ENCODE measurements at places on chromosomes 5 and 9. TPM values are rescaled to one million over a fixed set of nuclear protein-coding genes. Genes with fewer than 3 reads are reported as not detected.
A peak's percentile ranks its signal among the peaks of the same experiment; 100 is the strongest.

The GARIN3 gene
- not detected for total RNA-seq

The C5orf52 gene
- not detected for total RNA-seq

The ITK gene
- total RNA-seq, result not detected

DNA sequence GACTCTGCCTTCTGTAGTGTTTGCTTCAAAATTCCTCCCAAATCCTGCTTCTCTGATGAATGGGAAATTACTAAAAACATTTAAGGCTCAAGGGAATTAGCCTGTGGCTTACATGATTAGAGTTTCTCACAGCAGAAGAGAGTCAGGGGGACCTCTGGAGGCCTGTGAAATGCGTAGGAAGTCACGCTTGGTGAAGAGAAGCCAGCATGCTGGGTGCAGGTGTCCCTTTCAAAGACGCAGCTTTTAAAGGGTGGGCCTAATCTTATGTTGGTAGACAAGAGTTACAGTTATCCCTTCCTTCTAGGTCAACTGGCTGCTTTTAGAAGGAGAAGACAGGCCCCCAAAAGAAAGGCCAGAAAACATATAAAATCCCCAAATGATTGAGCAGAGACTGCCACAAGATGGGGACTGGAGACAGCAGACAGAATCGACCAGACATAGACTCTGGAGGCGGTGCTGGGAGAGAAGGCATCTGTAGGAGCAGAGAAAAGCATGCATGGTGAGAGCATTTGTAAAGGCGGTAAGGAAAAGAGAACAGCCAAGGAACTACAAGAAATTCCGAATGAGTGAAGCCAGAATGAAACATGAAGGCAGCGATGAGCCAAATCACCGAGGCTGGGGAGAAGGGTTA lies 42.3 kb downstream of the B4GALT1 start:
- H3K27me3 ChIP-seq, result no peaks in the 10 kb centered on the region
- no peak for DNase-seq
- H3K4me3 ChIP-seq, result no peak overlapping the region
- no peak overlapping the region for H3K27ac ChIP-seq
- peaks cover 4% of the 10 kb centered on the region for H3K36me3 ChIP-seq

DNA sequence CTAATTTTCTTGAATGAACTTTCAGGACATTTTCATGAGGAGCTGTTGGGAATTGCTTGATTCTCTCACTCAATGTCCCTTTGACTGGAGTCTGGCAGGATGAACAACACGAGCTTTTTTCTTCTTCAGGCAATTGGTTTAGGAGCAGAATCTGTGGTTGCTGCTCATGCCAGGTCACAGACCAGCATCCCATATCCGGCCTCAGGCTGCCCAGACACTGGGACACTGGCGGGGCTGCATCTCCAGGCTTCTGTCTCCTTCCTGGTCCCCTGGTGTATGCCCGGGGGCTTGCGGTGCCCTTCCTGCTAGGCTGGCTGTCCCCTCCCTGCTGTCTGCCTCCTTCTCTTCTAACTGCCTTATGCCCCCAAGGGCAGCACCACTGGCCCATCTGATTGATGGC lies 311.5 kb upstream of the DAP start:
- peaks cover 14% of the 10 kb centered on the region for H3K4me1 ChIP-seq
- H3K4me3 ChIP-seq, result no peak overlapping the region
- peak; percentile 9 for DNase-seq
- no peak overlapping the region for H3K27ac ChIP-seq
- no peaks in the 10 kb centered on the region for H3K36me3 ChIP-seq

GRCh38 chr5:181189363-181189961 lies 15.5 kb downstream of the TRIM7 start:
- no peak overlapping the region for H3K27ac ChIP-seq
- H3K27me3 ChIP-seq, result no peaks in the 10 kb centered on the region
- H3K4me1 ChIP-seq, result peaks cover 3% of the 10 kb centered on the region
- peak; percentile 53 for DNase-seq
- peak overlapping the region; percentile 81 for H3K4me3 ChIP-seq

DNA sequence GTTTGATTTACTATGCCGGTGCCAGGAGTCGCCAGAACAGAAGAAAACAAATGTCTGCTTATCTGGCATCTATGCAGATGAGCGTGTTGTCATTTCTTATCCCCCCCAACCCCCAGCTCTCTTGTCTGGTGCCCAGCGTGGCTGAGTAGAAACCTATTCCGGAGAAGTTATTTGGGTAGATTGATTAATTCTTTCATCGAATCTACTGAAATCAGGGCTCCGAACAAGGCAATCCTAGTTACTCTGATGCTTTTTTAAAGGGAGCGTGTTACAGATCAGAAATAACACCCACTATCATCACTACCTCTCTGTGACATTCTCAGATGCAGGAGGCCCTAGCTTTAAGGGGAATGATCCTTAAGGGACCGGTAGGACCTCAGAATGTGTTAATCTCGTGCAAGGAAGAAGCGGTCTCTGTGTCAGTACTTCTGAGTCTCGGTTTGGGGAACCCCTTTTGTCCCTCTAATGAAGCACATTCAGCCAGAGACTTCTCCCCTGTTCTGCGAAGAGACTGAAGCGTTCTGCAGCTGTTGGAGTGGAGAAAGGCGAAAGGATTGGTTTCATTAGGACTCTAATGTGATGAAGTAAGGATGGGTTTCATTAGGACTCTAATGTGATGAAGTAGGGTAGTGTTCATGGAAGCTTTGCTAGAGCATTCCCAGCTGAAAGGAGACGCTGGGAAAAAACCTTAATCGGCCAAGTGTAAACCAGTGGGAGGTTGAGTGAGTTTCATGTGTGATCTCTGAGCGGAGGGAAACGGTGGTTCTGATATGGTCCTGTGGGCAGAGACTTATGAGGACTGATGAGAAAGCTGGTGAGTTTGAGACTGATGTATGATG lies 1.5 kb downstream of the PIP5K1B start:
- no peak for DNase-seq
- peaks cover 40% of the 10 kb centered on the region for H3K27me3 ChIP-seq
- H3K4me1 ChIP-seq, result no peaks in the 10 kb centered on the region
- no peak overlapping the region for H3K4me3 ChIP-seq
- no peak overlapping the region for H3K27ac ChIP-seq

- H3K27me3 ChIP-seq, result no peaks in the 10 kb centered on the region
- no peaks in the 10 kb centered on the region for H3K36me3 ChIP-seq
- DNase-seq, result peak; percentile 90
- peaks cover 48% of the 10 kb centered on the region for H3K4me1 ChIP-seq
Observed at GRCh38 chr5:150589862-150590601, 50.4 kb upstream of the SYNPO start.

Measured in SJCRH30 (cell line).